ENCODE measurements at places on chromosomes 4 and X.

DNA sequence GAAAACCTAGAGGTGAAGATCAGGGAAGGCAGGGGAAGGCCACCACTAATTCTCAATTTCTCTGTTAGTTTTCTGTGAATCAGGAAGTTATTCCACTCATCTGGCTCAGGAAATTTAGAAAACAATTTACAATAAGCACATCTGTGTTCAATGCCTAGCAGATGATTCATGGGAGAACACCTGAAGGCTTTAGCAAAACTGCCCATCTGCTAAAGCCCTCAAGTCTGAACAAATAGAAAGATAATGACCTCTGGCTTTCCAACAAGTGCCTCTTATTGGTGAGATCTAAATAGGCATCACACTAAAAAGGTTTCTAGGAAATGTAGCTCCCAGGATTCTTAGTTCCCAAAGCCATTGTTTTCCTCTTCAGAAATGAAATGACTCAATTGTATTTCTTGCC is 122.1 kb upstream of the GNPDA2 start:
- no peak for DNase-seq

GRCh38 chrX:119155416-119156035 is 27.9 kb upstream of the KIAA1210 start:
- no peak for DNase-seq

- DNase-seq: no peak
These were observed 435 bp upstream of the MGST2 start for GRCh38 chr4:139665079-139665689.

GRCh38 chr4:66558651-66559050 is 888.4 kb upstream of the EPHA5 start:
- DNase-seq: no peak

DNA sequence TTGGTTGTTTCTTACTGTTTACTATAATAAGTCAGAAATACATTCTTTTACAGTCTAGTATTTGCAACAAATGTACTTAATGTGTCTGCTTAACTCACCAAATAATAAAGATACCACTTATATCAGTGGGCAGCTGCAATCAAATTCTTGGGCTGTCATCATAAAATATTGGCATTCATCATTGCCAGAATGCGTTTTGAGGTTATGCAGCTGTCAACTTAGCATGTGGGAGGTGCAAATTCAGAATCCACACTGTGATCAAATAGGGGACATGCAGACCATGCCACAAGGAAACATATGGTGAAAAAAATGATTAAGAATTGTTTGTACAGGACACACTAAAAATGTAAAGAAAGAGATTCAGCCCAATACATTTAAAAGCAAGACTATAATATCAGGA is 86.5 kb downstream of the HCCS start:
- DNase-seq: no peak

DNA sequence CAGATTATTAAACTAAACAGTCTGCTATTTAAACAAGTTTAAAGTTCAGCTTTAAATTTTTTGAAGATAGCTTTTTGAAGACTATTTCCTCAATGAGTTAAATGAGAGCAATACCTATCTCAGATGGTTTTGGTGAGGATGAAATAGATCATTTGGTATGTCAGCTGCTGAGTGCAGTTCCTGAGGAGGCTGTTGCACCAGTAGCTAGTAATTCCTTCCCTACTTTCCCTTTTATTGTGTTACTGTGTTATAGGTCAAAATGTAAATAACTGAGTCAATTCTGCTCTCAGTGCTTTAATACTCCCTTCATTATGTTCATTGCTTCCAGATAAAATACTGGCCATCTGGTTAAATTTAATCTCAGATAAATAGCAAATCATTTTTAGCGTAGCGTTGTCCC is 48.6 kb downstream of the BMPR1B start:
- no peak for DNase-seq

GRCh38 chr4:74415602-74416300 is 29.2 kb upstream of the AREG start:
- DNase-seq: no peak

- no peak for DNase-seq
These were observed 196.0 kb upstream of the PSAPL1 start for GRCh38 chr4:7630568-7631287.

DNA sequence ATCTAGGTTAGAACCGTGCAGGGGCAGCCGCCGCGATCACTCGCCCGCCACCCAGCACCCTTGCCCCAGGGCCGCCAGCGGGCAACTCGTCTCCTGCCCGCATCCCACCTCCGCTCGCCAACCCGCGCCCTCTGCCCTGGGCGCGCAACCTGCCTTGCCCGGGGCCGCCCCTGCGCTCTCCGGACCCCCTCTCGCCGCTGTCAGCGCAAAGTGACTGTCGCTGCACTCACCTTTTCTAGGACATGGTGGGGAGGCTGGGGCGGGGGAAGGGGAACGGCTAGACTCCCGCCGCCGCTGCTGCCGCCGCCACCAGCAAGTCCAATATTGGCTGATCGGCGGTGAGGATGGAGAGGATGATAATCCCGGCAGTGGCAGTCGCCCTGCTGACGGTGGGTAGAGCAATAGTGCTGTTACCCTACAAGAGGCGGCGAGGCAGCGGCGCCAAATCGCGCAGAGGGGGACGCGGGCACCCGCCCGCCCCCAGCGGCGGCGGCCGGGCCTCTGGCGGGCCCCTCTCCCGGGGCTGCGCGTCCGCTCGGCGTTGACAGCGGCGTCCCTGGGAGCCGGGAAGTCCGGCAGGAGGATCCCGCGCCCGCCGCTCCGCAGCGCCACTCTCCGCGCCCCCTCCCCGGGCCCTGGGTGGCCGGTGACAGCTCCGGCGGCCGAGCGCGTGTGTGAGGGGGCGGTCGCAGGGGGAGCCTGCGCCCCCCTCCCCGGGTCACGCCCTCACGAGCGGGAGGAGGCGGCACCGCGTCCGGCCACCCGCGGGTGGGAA is 2.3 kb upstream of the NR3C2 start:
- peak; percentile 24 for DNase-seq

DNA sequence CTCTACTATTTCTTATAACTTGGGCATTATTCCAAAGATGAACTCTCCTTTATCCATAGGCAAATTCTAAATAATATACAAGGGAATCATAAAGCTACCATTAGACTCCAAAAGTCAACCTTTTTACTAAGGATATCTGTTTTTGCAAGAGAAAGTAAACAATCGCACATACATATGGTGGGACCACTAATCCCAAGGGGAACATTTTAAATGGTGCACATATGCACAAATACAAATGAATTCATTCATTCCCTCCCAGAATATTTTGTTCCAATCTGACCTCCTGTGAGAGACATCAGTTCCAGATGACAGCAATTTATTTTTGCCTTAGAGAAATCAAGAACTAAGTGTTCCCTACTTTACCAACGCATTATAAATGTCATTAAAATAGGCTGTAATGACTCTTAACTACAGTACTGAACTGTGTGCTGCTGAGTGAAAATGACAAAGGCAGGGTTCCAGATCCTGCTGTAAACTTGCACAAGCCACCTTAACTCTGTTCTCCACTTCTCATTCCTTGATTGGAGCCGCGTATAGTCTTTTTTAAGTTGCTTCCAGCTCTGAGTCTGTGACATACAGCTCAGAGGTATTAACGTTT is 2.0 kb downstream of the DHX15 start:
- no peak for DNase-seq

- no peak for DNase-seq
These were observed 24.7 kb downstream of the PACRGL start for GRCh38 chr4:20724915-20725314.

Measured in stimulated activated CD4-positive, alpha-beta T cell treated with anti-CD3 and anti-CD28 coated beads, Interleukin-4, amount 100 ng/mL, for 4 hours (primary cell).